H4 (cell line): ENCODE measurements at places on chromosomes 11 and 22.

DNA sequence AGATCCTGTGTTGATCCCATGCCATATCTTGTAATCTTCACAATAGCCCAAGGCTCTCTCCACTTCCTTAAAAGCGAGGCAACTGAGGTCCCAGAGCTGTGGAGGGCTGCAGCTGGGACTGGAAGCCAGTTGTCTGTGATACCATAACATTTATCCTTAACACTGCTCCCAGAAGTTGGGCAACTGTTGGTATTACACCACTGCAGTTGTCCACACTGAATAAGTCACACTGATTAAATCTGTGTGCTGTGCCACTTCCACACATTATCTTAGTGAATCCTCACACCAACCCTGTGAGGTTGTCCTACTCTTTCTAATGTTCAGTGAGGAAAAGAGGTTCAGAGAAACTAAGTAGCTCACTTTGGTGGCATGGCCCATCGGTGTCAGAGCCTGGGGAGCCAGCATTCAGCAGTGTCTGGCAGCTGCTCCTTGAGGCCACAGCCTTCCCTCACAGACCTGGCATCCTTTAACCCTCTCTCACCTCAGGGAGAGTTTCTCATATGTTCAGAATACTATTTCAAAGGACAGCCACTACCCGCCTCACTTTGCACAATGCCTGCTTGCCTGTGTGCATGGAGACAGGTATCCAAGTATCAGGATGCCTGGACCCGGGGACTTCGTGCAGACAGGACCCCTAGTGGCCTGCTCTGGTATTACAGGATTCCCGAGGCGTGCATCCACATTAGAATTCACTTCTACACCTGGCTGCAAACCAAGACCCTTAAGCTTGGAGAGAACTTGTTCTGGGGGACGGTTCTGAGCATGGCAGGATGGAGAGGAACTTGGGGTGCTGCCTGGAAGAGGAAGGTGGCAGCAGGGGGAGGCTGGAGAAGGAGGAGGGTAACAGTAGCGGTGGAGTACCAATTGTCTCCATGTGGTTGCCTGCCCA is 221.9 kb upstream of the TBCEL start:
- DNase-seq, result peak; percentile 54

GRCh38 chr22:49602481-49602880 is 225.2 kb downstream of the BRD1 start:
- no peak for DNase-seq

DNA sequence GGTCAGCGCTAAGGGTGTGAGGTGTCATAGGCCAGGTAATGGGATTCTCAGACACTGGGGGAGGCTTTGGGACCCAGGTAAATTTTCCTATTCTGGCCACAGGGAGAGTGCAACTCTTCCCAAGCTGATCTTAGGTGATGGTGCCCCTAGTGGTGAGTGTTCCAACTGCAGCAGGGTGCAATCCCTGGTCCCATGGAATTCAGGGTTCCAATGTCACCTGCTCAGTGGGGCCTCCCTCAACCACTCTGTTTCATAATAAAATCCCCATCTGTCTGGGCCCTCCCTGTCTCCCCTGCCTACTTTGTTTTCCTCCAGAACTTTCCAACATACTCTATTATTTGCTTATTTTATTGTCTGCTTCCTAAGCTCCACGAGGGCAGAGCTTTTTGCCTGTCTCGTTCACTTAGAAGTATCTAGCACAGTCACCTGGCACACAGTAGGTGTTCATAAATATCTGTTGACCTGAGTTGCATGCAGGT is 2.9 kb upstream of the SGSM1 start:
- no peak for DNase-seq

DNA sequence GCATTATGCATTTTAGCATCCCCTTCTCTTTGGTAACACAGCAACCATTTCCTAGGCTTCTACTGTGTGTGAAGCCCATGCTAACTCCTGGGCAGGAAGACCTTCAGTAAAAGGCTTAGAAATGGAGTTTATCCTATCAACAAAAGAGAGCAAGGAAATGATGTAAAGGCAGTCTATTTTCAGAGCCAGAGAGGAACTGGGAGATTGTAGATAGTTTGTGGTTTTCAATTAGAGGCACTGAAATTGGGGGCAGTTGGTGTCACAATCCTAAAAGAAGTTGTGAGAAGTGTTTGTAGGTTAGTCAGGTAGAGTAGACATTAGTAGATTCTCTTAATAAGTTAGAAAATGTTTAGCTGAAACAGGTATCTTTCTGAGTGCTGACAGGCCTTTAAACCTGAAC is 7.1 kb downstream of the ACAD8 start:
- no peak for DNase-seq

DNA sequence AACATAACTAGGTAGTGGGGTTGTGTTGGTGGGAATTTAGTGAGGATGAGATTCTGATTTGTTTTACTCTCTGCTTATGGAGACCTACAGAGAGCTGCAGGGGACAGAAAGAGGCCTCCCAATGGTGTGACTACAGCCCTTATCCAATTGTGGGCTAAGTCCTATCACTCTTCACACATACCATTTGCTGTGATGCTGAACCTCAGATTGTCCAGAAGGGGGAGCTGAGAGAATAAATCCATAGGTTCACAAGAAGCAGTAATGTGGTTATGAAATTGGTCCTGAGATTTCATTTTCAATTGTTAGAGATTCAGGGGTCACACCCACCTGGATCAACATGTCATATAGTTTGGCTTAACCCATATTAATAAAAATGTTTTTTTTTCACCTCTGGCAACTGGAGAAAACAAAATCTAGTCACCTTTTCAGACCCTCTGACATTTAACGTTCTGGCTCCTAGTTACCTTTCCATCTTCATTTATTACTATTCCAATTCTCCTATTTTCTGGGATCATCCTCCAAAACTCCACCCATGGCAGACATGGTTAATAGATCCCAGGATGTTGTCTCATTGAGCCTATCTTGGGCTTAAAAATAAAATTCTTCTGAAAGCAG is 53.3 kb upstream of the PTPN5 start:
- DNase-seq, result no peak

GRCh38 chr11:123641495-123641840 is 13.0 kb downstream of the SCN3B start:
- DNase-seq, result no peak

- no peak for DNase-seq
Observed at GRCh38 chr22:31136711-31137110, 3.6 kb downstream of the PLA2G3 start.

DNA sequence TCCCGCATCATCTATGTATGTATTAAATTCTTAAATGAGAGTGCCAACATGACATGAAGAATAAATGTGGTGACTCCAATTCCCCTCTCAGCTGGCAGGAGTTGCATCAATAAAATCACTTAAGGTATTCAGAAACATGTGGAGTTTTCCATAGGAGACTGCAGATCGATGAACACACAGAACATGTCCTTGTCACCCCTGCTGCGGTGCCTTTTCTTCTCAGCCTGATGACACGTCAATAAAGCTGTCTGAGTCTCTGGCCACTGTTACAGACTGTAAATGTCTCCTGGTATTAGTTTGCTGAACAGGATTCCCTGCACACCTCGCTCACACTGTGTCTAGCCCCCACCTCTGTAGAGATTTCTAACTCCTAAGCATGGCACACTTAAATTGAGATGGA is 460.5 kb downstream of the LRRC4C start:
- DNase-seq, result no peak

DNA sequence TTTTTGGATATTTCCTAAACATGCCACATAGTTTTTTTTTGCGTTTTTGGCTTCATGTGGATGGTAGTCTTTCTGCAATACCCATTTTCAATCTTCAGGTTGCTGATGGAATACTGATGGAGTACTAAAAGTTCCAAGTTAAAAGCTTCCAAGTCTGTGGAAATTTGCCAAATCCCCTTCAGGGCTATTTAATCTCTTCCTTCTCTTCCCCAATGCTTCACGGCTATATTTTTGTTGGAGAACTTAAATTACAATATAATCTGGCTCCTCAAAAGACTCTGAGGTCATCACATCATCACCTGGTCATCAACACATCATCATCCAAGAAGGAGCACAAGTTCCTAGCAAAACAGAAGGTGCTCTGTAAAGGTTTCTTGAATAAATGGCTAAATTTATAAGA is 881.0 kb upstream of the TENM4 start:
- no peak for DNase-seq

- no peak for DNase-seq
Observed at GRCh38 chr11:119153049-119153818, 4.4 kb downstream of the ABCG4 start.

DNA sequence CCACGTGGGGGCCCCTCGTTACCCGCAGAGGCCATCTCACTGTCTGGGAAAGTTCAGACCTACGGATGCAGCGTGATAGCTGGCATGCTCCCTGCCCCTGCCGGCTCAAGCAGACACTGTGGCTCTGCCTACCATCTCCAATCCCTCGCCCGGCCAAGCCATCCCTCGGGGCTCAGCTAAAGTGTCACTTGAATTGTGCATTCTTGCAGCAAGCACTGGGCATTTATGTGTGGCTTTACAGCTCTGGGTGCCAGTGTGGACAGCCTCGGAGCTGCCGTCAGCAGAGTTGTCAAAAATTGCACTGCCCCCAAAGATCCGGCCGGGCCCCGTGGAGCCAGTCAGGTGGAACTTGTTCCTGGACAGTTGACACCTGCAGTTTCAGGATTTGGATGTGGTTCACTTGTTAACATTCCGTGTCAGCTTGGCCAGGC is 75.0 kb upstream of the FGF3 start:
- DNase-seq, result no peak

GRCh38 chr11:74791333-74792100 is 42.9 kb downstream of the RNF169 start:
- no peak for DNase-seq

DNA sequence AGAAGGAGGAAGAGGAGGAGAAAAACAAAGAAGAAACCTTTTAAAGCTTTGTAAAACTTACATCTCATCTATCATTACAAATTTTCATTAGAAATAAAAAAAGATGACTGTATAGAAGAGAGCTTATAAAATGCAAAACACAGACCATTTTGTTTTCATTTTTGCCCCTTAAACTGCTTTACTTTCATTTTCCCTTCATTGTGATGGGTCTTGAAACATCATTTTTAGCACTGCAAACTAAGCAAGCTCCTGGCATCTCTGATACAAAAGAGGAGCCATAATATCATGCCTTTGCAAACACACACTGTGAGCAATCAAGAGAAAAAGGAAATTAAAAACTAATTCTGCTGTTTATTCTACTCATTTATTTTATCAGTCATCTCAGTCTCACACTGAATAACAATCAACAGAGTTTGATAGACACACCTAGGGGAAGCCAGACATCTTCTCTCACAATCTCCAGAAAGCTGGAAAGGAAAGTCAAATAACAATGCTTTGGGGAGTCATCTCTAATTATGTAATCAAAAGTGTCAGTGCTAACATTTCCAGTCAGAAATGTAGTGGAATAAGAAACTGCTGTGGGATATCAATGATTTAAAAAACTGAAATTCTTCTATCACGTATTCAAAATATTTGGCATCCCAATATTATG is 467.7 kb upstream of the FAT3 start:
- DNase-seq, result no peak

GRCh38 chr22:44200451-44200850 is 19.7 kb downstream of the PARVG start:
- no peak for DNase-seq

DNA sequence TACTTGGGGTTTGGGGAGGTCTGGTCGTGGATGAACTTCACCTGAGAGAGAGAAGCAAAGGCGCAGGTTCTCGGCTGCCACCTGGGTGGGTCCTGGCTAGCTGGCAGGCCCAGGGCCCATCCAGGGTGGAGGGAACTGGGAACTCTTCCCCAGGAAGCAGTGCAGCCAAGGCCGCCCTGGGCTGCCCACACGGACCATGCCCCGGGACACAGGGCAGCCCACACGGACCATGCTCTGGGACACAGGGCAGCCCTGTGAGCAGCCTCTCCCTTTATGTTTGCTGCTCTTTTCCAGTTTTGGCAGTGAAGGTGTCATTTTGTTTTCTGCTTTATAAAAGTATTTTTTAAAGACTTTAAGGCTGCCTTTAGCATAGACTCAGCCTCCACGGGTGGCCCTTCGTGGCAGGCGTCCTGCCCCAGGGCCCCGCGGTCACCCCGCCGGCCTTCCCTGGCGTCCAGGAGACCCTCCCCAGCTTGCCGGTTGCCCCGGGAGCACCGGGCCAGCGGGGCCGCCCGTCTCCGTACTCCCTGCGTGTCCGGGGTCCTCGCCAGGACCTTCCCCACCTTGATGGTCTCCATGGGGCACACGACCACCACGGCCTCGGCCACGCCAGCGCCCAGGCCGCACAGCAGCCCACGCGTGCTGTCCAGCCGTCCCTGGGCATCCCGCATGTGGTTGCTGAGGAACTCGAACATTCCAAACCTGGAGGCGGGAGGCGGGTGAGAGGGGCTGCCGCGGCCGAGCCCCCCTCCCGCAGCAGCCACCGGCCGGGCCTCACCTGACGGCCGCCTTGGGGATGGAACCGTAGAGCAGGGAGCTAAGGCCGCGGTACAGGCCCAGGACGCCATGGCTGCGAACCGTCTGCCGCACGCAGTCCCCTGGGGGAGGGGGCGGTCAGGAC is 1.1 kb downstream of the SLC25A1 start:
- no peak for DNase-seq

DNA sequence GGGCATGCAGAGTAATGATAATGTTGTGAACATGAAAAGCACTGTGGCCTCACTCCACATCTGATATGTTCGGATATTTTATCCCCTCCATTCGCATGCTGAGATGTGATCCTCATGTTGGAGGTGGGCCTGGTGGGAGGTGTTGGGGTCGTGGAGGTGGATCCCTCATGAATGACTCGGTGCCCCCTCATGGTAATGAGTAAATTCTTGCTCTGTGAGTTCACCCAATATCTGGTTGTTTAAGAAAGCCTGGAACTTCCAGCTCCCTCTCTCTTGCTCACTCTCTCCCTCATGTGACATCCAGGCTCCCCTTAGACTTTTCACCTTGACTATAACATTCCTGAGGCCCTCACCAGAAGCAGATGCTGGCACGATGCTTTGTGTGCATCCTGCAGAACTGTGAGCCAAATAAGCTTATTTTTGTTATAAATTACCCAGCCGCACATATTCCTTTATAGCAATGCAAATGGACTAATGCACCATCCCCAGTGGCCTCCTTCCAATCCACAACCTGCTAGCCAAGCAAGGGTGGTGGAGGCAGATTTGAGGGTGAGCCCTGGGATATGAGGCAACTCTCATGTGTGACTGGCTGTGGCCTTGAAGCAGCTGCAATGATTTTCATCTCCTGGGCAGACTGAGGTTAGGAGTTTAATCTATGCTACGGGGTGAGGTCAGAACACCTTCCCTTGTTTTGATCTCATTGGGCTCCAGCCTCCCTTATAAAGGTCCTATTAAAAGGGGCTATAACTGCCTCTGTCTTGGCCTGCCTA is 276.5 kb downstream of the ETS1 start:
- DNase-seq, result no peak
